ENCODE measurements at places on chromosomes 3 and 15.

DNA sequence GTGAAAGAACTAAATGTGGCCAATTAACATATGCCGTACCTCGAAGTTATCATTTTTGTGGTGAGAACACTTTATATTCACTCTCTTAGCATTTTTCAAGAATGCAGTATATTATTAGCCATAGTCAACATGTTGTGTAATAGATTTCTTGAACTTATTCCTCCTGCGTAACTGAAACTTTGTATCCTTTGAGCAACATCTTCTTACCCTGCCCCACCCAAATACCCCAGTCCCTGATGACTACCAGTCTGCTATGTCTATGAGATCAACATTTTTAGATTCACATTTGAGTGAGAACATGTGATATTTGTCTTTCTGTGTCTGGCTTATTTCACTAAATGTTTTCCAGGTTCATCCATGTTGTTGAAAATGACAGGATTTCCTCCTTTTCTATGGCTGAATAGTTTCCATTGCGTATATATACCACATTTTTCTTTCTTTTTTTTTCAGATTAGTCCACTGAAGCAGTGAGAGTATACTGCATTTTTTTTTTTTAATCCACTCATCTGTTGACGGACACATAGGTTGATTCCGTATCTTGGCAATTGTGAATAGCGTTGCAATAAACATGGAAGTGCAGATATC is 12.7 kb upstream of the KBTBD8 start:
- DNase-seq, result no peak

DNA sequence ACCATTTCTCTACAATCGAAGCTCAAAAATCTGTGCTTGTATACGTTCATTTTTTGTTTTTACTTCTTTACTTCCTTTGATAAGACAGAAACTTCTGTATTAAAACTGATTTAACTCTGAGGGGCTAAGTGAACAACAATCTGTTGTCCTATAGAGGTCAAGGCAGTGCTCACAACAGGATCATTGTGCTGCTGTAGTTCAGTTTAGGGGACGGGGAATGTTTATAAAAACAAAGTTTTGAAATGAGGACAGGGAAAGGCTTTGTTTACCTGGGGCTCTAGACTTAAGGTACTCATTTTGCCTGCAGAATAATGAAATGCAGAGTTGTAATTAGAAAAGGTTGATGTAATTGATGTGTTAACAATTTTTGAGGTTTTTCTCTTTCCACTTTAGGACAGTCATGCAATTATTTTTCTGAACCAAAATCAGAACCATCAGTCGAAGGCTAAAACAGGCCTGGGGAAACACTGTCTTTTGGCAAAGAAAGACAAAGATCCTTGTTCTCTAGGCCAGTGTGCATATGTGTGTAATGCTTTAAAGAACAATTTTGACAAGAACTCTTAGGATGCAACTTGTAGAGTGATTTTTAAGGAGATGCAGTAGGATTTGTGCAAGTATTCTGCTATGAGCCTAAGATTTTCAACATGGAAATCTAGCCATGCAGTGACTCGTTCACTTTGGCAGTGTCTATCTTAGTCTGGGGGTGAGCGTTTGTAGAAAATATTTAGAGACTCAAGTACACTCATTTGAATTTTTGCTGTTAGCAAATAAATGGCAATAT is 165.2 kb downstream of the PGPEP1L start:
- no peak for DNase-seq

- no peak for DNase-seq
Measured at GRCh38 chr15:101126618-101127505, 125.0 kb downstream of the CHSY1 start.

GRCh38 chr15:66827039-66827697 is 125.1 kb downstream of the SMAD6 start:
- DNase-seq, result no peak

DNA sequence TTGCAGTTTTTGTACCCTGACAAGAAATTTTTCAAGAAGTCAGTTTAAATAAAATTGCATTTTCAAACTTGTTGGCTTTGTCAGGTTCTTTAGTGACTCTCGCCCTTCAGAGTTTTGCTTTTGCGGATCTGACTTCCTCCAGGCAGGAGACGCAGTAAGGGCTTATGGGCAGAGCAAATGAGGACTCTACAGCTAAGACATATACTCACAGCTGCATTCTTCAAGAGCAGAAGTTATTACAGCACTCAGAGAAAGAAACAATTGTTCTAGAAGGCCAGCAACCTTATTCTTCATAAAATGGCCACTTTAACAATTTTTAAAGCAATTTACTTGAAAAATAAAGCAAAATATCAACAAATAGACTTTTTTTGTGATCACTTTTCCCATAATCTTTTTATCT is 438.8 kb upstream of the THRB start:
- DNase-seq, result no peak

GRCh38 chr15:94182883-94183282 is 48.5 kb upstream of the MCTP2 start:
- DNase-seq, result no peak

DNA sequence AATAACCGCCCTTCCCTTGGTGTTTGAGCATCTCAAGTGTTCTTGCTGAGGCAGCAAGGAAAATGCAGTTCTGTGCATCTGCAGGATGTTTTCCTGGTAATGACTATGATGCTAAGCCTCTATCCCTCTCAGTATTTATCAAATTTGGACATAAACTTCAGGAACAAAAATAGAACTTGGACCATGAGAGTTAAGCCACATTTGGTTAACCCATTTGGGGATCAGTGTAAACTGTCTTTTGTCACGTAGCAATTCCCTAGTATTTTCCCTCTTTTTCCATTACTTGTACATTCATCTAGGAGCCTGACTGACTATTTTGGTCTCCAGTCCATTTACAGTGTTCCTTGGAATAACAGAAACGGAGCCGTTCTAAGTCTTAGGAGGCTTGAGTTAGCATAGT is 250.8 kb downstream of the RBMS3 start:
- no peak for DNase-seq

GRCh38 chr15:93543093-93543492 is 454.1 kb upstream of the RGMA start:
- DNase-seq, result no peak

Measured in stimulated activated CD8-positive, alpha-beta memory T cell treated with anti-CD3 and anti-CD28 coated beads, Interleukin-2, amount 100 ng/mL, for 48 hours (primary cell).